Right atrium auricular region (tissue), 2 donors: ENCODE measurements at places on chromosomes 12 and 14.

GRCh38 chr14:62939970-62940369, 105.3 kb downstream of the KCNH5 start:
- no peak for DNase-seq

DNA sequence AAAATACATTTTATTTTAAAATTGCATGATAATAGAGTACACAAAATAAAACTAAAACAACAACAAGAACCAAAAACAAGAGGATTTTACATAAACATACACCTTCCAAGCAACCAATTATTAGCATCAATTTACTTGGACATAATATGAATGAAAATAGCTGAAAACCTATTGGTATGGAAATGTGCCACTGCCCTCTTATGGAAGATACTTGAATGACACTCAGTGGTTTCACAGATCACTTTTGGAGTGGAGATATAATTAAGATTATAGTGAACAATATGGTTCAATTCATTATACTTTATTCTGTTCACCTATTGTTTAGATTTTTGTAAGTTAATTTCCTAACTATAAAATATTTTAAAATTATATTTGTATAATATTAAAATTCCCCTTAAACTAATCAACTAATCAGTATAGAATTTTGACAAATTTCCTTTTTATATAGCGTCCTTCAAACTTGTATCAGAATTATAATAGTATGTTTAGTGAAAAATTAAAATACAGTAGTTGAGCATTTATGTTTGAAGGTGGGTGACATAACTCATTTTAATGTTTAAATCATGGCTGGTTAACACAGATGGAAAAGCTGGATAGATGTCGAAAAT, 70.1 kb downstream of the SLC6A15 start:
- no peak for DNase-seq

- no peak for DNase-seq
Observed at GRCh38 chr14:89911010-89911919, 43.3 kb downstream of the EFCAB11 start.

DNA sequence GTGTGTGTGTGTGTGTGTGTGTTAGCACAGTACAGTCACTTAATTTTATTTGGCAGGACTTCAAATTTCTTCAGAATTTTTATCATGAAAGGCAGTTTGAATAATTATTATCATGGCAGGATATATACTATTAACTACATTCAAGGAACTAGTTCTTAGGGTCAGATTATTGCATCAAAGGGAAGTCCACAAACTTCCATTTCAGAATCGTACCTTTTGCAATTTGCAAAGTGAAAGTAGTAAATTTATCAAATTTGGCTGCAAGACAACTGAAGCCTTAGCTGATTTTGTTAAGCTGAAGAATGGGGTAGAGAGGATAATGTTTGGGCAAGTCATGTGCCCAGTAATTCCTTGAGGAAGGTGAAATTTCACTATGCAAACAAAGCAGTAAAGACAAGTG, 68.2 kb downstream of the PLEKHG7 start:
- DNase-seq = no peak

GRCh38 chr12:2959505-2960389, 550 bp downstream of the TEAD4 start:
- no peak for DNase-seq

DNA sequence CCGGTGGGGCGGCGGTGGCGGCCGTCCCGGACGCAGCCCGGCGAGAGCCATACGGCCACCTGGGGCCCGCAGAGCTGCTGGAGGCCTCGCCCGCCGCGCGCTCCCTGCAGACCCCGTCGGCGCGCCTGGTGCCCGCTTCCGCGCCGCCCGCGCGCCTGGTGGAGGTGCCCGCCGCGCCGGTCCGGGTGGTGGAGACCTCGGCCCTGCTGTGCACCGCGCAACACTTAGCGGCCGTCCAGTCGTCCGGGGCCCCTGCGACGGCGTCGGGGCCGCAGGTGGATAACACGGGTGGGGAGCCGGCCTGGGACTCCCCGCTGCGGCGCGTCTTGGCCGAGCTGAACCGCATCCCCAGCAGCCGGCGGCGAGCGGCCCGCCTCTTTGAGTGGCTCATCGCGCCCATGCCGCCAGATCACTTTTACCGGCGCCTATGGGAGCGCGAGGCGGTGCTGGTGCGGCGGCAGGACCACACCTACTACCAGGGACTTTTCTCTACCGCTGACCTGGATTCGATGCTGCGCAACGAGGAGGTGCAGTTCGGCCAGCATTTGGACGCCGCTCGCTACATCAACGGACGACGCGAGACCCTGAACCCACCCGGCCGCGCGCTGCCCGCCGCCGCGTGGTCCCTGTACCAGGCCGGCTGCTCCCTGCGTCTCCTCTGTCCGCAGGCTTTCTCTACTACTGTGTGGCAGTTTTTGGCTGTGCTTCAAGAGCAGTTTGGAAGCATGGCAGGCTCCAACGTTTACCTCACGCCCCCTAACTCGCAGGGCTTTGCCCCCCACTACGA, 716 bp downstream of the RIOX1 start:
- DNase-seq = no peak

DNA sequence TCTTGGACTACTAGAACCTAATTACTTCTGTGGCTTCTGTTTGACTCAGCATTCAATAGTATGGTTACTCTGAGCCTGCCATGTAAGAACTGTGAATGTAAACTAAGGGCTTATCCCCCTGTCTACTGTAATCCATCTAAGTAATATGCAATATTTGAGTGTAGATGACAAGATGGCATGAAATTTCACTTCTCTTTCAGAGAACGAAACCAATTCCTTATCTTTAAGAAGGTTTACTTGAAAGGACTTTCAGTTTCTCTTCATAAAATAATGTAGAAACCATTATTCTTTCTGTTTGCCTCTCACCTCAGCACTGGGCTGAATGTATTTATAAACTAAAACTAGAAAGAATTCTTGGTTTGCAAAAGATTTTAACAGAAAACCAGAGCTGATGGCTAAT, 60.4 kb upstream of the ARID2 start:
- DNase-seq = no peak

DNA sequence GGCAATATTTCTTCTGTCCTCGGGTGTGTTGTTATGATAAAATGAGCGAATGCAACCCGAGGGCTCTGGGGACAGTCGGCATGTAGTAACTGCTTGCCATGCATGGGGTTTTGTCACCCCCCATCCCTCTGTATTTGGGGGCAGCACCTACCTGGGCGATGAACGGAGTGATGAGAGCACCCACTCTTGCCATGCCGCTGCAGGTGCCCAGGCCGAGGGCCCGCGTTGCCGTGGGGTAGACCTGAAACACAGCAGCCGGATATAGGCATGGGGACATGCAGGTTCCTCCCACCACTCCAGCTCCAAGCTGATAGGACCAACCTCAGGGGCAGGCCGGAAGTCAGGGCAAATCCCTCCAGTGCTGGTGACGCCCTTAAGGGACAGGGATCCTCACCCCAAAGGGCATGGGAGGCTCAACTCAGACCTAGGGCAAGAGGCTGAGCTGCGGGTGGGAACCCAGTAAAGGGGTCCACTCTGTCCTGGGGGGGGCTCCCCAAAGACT, 35.8 kb downstream of the DAO start:
- DNase-seq = no peak

GRCh38 chr12:34286934-34287333, 264.6 kb downstream of the ALG10 start:
- DNase-seq = no peak

GRCh38 chr12:67827820-67828383, 161.3 kb upstream of the IFNG-AS1 start:
- peak; percentile 69 for DNase-seq

- DNase-seq = no peak
Observed at GRCh38 chr14:65228436-65228835, 126.1 kb upstream of the MAX start.

GRCh38 chr14:58662759-58663158, 25.0 kb downstream of the DACT1 start:
- DNase-seq = no peak

DNA sequence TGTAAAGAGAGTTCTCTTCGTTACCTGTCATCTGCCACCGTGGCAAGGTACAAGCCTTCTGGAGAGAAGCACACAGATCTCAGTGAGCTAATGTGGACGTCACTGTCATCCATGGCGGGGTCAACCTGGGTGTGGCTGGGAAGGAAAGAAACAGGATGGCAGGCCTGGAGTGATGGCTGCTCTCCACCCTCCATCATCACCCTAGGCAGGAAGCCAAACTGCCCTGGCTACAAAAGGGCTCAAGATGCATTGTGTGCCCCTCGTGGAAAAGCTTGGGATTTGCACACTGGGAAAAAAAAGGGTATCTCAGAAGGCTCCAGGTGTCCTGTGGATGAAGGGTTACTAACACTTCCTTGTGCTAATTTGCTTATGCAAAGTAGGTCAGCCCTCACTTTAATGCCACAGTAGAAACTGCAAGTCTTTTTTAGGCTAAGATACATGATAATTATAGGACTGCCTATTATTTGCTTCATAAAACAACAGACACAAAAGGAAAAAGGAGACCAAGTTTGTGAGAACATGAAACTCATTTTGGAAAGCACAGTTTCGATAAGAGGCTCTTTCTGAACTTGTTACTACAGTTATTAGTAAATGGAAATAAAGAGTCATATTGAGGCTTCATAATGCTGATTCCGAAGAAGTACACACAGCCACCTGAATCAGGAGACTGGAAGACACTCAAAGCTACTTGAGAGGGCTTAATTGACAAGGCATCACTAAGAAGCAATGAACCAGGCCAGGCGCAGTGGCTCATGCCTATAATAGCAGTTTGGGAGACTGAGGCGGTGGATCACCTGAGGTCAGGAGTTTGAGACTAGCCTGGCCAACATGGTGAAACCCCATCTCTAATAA, 18.9 kb downstream of the RFC5 start:
- no peak for DNase-seq

DNA sequence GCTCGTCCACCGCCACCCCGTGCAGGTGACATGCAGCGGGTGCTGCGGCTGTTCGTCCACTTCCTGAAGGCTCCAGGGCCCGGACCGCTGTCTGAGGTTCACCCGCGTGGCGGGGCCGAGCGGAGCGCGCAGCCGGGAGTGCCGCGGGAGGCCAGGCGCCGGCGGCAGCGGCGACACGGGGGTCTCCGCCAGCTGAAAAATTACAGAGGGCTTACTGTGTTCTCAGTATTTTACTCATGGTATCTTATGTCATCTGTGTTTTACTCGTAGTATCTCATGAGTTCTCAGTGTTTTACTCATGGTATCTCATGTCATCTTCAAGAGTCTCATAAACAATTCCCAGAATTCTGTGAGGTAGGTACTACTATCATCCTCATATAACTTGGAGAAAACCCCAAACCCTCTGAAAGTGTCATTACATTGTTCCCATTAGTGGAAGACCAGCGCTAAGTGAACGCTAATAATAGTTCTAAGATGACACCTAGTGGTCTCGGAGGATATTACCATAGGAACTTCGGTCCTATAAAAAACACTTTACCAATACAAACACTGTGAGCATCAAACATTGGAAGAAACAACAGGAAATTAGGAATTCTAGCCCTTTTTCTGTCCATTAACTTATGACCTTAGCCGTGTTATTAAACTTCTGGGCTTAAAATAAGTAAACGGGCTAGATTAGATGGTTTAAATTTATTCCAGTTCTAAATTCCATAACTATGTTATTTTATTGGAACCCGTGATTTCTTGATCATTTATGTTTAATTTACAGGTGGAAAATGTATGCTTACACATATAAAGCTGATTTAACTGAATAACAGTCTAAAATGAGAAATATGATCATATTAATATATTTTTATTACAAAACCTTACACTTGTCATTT, 32.4 kb downstream of the AK7 start:
- no peak for DNase-seq

- peak; percentile 61 for DNase-seq
Observed at GRCh38 chr12:14167005-14167628, 185.7 kb upstream of the GRIN2B start.

DNA sequence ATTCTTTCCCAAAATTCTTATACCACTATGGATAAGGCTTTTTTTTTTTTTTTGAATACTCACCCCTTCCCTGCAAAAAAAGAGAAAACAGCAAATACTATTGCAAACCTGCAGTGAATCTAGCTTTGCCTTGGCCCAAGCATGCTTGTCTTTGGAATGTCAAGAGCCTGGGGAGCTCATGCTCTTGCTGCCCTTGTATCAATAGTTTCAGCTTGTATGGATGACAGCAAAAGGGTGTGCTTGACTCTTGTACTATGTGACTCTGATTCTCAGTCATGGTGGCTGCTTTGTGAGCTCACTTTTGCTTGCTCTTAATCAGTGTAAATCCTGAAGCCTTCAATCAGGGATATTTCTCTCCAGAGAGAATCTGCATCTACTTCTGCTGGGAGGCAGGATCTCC, 149.2 kb downstream of the EMP1 start:
- DNase-seq = no peak

DNA sequence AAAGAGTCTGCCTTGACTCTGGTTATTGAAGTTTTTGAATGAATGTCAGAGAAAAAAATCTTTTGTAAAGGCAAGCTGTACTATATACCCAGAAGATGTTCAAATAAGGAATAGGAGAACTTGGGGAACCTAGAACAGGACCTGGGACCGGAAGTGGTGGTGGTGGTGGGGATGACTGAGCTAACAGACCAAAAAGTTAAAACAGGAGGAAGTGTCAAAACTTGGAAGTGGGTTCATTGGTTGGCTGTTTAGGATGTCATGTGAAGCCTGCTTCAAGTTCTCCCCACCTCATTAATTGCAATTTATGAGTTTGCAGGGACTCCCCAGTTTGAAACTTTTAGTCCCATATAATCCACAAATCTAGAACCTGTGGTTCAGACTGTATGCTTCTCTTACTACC, 26.2 kb downstream of the PLXNC1 start:
- no peak for DNase-seq

DNA sequence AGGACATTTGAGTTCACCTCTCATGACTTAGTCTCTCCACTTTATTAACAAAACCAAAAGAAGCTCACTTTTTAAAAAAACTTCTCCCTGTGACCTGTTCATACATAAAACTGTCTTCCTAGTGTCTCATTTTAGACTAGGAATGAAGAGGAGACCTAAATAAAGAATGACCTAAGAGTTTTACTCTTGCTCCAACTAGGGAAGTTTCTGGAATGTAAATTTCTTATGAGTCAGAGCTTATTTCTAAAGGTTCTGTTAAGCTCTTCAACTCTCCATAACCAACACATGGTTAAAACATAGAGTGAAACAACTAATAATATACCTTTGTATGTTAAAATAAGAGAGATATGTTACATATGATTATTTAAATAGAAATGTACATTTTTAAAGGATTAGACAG, 369.8 kb downstream of the EMP1 start:
- DNase-seq = no peak

GRCh38 chr14:96176811-96177211, 27.8 kb upstream of the BDKRB2 start:
- peak; percentile 62 for DNase-seq

- no peak for DNase-seq
Observed at GRCh38 chr12:19588951-19589350, 149.7 kb downstream of the AEBP2 start.

- no peak for DNase-seq
Observed at GRCh38 chr14:28141662-28142061, 624.9 kb upstream of the FOXG1 start.

DNA sequence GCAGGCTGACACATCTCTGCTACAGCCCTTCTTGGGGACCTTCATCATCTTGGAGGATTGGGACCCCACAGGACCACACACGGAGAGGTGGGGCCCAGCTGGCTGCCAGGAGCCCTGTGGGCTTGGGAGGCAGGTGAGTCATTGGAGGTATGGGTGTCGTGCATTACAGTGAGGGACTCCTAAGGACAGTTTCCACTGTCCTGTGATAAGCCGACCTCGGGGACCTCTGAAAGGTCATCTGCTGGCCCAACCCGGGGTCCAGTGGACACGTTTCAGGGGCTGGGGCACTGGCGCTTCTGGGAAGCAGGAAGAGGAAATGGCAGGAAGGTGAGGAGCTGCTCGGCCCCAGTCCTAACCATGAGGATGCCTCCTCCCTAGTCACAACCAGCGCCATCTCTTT, 238.0 kb downstream of the BCL11B start:
- DNase-seq = no peak
